ENCODE measurements at places on chromosomes 6 and 20. TPM values are rescaled to one million over a fixed set of nuclear protein-coding genes. Genes with fewer than 3 reads are reported as not detected.

GRCh38 chr6:105326833-105327770, 75.8 kb downstream of the PREP start:
- H3K4me1 ChIP-seq, result peaks cover 22% of the 10 kb centered on the region
- peak overlapping the region; percentile 64 for H3K27ac ChIP-seq
- DNase-seq, result peak; percentile 34
- H3K27me3 ChIP-seq, result no peaks in the 10 kb centered on the region

DNA sequence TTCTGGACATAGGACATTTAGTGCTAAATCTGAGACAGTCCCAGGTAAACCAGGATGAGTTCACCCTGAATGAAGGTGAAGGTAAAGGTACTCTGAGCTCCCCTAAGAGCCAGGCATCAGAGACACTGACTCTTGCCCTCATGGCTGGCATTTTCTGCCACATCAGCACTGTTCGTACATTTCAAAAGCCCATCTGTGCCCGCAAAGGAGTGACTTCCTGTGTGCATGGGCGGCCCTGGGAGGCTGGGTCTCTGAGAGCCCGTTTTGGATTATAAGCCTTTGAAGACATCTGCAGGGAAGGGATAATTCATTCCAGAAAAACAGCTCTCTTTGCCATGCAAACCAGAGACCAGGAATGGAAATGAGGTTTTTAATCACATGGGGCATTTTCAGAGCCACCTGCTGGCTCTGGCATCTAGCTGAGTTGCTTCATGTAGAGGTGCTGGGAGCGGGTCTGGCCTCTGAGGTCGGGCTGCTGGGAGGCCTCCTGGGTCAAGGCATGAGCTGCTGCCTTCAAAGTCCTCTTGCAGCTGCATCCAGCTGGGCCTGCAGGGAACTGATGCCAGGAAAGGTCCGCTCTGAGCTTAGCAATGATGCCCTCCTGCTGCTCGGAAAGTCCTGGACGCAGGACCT, 348.3 kb downstream of the DHX35 start:
- no peak overlapping the region for H3K4me3 ChIP-seq
- no peaks in the 10 kb centered on the region for H3K27me3 ChIP-seq
- no peaks in the 10 kb centered on the region for H3K4me1 ChIP-seq
- DNase-seq, result no peak
- no peaks in the 10 kb centered on the region for H3K36me3 ChIP-seq
- no peak overlapping the region for H3K27ac ChIP-seq

TTLL9 gene
- total RNA-seq, result 0.40 TPM

PAK5 gene
- total RNA-seq, result not detected

GRCh38 chr20:63295422-63295821, 2.4 kb downstream of the COL20A1 start:
- no peak overlapping the region for H3K4me3 ChIP-seq
- no peaks in the 10 kb centered on the region for H3K36me3 ChIP-seq
- no peaks in the 10 kb centered on the region for H3K4me1 ChIP-seq
- H3K27me3 ChIP-seq, result no peaks in the 10 kb centered on the region
- H3K27ac ChIP-seq, result no peak overlapping the region
- no peak for DNase-seq

GRCh38 chr20:967796-968742, 34.0 kb downstream of the RSPO4 start:
- DNase-seq, result no peak
- no peak overlapping the region for H3K4me3 ChIP-seq
- no peaks in the 10 kb centered on the region for H3K36me3 ChIP-seq
- no peaks in the 10 kb centered on the region for H3K27me3 ChIP-seq
- no peaks in the 10 kb centered on the region for H3K4me1 ChIP-seq
- H3K27ac ChIP-seq, result no peak overlapping the region

NKAPL gene
- 0.68 TPM for total RNA-seq
